Chondrocyte (in vitro differentiated cells): ENCODE measurements at places on chromosomes 6 and 20. TPM values are rescaled to one million over a fixed set of nuclear protein-coding genes. Genes with fewer than 3 reads are reported as not detected.

SULF2 gene
- total RNA-seq: 82.4 to 120 TPM (median 85.7 TPM) in 3 replicates

LTB gene
- total RNA-seq: not detected in 3 replicates

KIF6 gene
- 0.62 to 2.4 TPM (median 1.1 TPM) in 3 replicates for total RNA-seq

IPCEF1 gene
- not detected in 3 replicates for total RNA-seq

TCF21 gene
- total RNA-seq: not detected in 3 replicates

MAN1A1 gene
- total RNA-seq: 6.9 to 16.3 TPM (median 7.2 TPM) in 3 replicates
